ENCODE measurements at places on chromosomes 2 and 18.

- DNase-seq: no peak
Measured at GRCh38 chr2:8554296-8554806, 127.5 kb upstream of the ID2 start.

DNA sequence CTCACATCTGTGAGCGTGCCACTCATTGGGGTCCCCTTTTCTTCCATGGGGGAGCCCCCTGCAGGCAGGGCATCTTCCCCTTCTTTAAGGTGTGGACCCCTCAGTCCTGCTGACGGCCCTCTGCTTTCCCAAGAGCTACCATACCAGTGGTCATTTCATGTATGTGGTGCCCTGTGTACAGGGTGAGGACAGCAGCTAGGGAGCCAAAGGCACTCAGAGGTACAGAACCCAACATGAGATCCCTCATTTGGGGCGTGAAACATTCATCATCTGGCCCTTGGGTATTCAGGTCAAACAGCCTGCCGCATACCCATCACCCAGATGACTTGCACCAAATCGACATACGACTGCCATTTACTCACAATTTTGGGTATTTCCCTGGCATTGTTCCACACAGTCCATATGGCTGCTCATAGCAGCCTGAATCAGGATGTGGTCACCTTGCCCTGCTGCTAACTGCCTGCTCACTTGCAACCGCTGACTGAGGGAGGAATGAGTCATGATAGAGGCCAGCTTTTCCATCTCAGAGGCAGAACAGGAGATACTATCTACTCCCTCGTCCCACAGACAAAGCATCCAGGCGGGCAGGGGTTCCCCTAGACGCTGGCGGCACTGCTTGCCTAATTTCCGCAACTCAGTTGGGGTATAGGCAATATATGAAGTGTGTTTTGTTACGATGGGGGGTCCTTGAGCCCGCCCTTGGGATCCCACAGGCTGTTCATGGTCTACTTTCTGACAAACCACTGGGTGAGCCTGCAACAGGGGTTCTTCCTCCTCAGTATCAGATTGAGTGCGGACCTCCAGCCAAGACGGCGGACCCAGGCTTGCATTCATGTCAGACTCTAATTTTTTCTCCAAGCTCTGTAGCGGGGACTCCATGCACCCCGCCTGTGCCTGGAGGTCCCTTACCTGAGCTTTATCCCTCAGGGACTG is 228.6 kb downstream of the SATB2 start:
- no peak for DNase-seq

DNA sequence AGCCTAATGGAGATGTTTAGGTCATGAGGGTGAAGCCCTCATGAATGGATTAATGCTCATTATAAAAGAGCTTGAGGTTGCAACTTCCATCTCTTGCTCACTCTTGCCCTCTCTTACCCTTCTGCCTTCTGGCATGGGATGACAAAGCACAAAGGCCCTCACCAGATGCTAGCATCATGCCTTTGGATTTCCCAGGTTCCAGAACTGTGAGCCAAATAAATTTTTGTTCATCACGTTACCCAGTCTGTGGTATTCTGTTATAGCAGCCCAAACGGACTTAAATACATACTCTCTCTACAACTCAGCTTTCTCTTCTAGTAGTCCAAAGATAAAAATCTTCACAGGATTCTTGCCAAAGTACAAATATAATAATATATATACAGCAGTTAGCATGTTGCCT is 75.8 kb downstream of the LNPK start:
- DNase-seq: no peak

DNA sequence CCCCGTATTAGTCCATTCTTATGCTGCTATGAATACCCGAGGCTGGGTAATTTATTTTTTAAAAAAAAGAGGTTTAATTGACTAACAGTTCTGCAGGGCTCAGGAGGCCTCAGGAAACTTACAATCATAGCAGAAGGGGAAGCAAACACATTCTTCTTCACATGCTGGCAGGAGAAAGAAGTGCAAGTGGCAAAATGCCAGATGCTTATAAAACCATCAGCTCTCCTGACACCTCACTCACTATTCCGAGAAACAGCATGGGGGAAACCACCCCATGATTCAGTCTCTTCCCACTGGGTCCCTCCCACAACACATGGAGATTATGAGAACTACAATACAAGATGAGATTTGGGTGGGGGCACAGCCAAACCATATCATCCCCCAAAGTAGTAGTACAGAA is 2148.5 kb upstream of the PIK3C3 start:
- DNase-seq: no peak

DNA sequence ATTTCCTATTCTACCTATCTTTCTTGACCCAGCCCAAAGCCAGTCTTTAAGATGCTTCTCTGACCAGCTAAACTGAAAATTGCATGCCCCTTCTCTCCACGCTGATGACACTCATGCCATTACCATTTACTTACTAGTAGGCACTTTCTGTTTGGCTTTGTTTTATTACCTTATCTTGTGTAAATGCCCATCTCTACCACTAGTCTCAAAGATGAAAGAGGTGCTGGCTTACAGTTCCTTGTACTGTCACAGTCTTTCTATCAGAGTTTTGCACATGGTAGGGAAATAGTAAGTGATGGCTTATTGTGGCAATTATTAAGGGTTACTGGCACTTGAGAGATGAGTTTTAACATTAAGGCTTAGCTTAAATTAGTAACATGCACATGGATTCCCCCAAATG is 352.1 kb downstream of the RBM43 start:
- DNase-seq: no peak

Data from activated T-cell treated with anti-CD3 and anti-CD28 coated beads, Interleukin-2, amount 50 U/mL, for 24 hours (primary cell).